ENCODE measurements at places on chromosomes 7 and 10. TPM values are rescaled to one million over a fixed set of nuclear protein-coding genes. Genes with fewer than 3 reads are reported as not detected.

GRCh38 chr10:38072552-38072951 is 21.6 kb upstream of the ZNF37A start:
- no peak for DNase-seq

- DNase-seq = no peak
These were observed 227.6 kb upstream of the IMMP2L start for GRCh38 chr7:111789870-111790269.

- no peak for DNase-seq
These were observed 14.2 kb upstream of the TMEM254 start for GRCh38 chr10:80064120-80064886.

GRCh38 chr10:131021246-131021895 is 290.1 kb downstream of the TCERG1L start:
- DNase-seq = no peak

- DNase-seq = no peak
These were observed 312 bp downstream of the PDCD11 start for GRCh38 chr10:103396789-103397087.

DNA sequence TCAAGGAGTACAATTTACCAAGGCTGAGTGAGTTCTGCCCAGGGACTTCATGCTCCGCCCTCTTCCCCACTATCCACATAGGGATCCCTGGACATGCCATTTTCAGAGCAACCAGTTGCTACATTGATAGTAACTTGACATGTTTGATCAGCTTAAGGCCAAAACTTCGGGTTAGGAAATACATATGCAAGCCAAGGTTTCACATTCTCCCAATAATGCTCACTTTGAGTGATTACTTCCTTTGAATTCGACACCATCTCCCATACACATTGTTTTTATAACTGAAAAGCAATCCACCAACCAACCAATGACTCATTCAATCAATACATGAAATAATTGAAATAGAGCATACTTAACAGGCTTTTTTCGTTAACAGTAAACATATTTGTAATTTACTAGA is 137.9 kb downstream of the GLI3 start:
- DNase-seq = no peak

KCNH2 gene
- 0.87 TPM for total RNA-seq

DNA sequence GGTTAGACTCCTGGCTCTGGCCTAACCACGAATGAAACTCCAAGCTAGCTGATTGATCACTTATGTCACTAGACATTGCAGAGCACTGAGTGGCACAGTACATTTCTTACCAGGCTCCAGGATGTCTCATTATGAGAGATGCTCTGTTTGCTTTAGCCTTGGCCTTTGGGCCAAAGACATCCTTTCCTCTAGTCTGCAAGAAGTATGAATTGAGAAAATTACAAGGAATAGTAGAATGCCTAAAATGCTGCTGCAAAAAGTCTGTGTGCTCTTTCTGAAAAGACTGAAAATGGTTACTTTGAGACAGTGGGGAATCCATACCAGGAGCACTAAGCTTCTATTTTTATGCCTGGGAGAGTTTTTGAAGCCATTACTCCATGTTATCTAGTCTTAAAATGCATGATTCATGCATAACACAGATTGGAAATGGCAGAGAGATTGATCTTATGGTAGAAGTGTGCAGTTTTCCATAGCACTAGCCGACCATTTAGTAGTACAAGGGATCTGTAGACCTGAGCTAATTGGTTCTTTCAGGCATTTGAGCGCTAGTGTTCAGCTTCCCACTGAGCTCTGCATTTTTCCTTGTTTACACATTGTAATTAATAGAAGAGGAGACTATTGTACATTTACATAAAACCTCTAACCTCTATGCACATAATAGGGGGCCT is 303.8 kb downstream of the PRKG1 start:
- DNase-seq = no peak

GRCh38 chr7:38881947-38882684 is 26.9 kb downstream of the VPS41 start:
- no peak for DNase-seq

- no peak for DNase-seq
These were observed 468.6 kb upstream of the ZMIZ1 start for GRCh38 chr10:78600121-78600665.

DNA sequence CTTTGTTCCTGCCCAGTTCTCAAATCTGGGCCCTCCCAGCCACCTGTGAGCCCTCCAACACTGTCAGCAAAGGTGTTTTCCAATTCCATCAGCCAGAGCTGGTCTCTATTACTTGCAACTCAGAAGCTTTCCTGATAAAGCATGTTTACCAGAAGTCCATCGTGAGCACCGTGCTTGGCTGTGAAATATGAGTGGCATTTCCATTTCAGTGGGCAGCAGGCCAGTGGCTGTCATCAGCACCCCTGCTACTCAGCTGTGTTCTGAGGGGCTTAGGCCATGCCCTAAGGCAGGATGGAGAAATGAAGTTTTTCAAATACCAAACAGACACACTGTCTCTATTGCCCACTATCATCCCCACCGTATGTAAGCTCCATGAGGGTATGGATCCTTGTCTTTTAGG is 12.7 kb upstream of the BNIP3 start:
- DNase-seq = no peak

GRCh38 chr7:103388469-103389140 is 41.2 kb downstream of the PSMC2 start:
- DNase-seq = no peak

DNA sequence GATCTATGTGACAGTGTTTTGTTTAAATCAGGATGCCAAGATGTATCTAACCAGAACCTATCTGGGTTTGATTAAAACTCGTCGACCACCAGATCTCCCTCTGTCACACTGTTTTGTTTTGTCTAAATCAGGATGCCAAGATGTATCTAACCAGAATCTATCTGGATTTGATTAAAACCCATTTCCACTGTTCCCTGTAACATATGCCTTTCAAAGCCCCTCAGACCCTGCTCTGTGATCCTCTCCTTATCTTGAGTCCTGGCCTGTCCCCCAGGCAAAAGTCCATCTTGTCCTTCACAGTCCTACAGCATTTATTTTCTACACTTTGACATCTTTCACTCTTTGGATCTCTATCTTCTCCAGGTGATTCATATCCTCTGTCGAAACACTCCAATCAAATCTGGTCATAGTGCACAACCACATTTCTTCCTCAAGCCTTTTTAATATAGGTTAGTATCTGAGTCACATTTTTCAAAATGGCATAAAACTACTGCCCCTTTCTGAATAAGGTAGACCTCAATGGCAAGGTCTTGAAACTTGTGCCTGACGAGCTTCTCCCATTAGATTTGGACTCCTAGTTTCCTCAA is 32.5 kb downstream of the ERLIN1 start:
- no peak for DNase-seq

DNA sequence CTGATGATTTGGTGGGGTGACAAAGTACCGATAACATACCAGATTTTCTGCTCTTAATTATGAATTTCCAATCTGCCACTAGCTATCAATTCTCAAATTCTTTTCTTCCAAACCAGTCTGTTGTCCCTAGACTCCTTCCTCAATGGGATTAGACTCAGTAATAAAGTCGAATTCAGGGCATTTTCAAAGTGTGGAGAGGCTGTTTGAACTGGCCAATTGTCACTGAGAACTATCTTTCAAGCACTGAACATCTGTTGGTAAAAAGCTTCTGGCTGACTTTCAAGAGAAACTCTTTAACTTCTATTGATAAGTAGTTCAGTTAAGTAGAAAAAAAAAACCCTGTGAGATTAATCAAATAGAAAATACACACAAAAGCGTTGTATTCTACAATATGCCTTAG is 108.9 kb downstream of the SAMD9 start:
- no peak for DNase-seq

HOXA3 gene
- total RNA-seq = 6.1 TPM

DNA sequence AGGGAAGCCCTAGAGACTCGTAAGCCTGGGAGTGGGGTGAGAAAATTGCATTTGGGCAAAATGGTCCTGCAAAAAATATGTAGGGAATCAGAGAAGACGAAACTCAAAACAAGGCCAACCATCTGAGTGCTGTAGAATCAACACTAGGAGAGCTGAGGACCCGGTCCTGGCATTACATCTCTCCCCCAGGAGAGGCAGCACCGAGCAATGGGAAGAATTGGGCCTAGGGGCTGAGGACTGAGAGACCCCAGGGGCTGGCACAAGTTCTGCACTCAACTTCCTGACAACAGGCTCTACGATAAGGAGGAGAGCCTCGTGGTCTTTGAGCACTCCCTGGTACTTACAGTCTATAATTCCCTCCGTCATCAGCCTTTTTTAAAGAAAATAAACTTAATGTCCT is 47.6 kb downstream of the BPGM start:
- no peak for DNase-seq

GRCh38 chr10:78997635-78998618 is 70.8 kb upstream of the ZMIZ1 start:
- no peak for DNase-seq

DNA sequence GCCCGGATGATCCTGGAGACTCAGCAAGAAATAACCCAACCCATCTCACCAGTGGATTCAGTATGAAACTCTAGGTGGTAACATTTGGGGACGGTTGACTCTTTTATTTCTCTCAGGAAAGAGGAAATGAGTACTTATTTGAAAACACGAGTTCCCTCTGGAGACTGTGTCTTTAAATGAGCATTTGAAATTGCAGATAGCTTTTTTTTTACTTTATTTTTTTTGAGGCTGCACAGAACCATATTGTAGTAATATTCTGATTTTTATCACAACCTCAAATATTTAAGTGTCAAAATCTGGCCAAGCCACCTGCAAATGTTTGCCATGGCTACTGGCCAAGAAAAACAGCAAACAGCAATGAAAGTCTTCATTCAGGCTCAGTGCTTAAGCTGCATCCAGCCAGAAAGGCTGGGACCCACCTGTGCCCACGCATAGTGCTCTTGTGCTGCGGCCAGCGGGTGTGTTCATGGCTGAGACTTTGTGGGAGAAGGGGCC is 160.8 kb downstream of the CREB5 start:
- DNase-seq = no peak

DNA sequence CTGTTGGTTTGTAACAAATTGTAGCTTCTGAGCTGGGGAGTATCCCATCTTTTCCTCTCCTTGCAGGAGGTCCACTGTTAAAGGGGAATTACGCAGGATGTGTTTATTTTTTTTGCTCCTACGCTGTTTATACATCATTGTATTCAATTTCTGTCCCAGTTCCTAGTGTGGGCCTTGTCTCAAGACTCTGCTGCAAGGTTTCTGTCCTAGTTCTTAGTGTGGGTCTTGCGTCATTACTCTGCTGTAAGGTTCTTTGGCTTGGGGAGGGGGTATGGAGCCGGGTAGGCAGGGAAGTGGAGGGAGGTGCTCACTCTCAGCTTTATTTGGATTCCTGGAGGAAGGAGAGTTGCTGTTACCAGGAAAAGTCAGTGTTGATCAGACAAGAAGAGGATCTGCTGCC is 64.0 kb upstream of the TRIM8 start:
- DNase-seq = no peak

DNA sequence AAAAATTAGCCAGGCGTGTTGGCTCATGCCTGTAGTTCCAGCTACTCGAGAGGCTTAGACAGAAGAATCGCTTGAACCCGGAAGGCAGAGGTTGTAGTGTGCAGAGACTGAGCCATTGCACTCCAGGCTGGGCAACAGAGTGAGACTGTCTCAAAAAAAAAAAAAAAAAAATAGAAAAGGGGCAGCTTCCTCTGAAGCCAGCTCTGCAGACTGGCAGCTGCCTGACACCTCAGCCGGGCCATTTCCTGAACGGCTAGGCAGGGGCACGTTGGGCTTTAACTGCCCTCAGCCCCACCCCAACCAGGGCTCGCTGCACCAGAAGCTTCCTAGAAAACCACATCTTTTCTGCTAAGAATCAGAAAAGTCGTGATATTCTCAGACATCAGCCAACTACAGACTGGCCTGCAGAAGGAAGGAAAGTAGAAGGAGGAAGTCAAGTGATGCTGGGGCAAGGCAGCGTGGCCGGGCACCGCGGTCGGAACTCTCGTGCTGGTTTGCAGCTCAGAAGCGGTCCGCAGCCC is 38.0 kb downstream of the PRKAG2 start:
- DNase-seq = no peak

DNA sequence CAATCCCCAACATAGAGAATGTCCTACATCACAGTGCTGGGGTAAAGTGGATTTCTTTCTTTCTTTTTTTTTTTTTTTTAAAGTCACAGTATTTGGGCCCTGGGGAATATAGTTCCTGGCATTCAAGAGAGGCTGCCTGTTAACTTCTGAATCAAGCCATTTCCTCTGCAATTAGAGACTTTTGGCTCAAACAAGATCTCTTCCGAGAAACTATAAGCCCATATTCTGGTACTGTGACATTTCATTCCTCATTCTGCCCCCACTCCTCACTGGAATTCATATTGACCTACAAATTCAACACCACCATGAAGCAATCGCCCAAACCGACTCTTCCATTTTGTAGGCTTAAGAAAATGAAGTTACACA is 187.4 kb downstream of the PHTF2 start:
- DNase-seq = no peak

DNA sequence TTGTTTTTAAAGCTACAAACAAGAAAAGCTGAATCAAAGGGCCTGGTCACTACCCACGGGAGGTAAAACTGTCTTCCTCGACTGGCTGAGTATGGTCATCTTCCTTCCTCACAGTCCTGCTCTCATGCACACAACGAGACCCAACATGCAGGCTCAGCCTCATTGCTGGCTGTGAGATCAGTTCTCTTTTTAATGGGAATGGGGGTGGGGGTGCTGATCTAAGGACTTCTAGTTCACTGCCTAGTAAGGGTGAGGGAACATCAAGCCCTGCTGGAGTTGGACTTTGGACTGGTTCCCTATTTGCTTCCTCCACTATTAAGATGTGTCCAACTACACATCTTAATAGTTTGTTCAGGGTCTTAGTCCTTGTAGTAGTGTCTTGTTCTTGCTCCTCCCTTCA is 48.2 kb downstream of the ABCB4 start:
- DNase-seq = no peak

GRCh38 chr7:123916240-123916724 is 8.8 kb upstream of the SPAM1 start:
- DNase-seq = no peak

NEUROG3 gene
- not detected for total RNA-seq

GRCh38 chr7:47508389-47509380 is 73.2 kb downstream of the TNS3 start:
- DNase-seq = no peak

DNA sequence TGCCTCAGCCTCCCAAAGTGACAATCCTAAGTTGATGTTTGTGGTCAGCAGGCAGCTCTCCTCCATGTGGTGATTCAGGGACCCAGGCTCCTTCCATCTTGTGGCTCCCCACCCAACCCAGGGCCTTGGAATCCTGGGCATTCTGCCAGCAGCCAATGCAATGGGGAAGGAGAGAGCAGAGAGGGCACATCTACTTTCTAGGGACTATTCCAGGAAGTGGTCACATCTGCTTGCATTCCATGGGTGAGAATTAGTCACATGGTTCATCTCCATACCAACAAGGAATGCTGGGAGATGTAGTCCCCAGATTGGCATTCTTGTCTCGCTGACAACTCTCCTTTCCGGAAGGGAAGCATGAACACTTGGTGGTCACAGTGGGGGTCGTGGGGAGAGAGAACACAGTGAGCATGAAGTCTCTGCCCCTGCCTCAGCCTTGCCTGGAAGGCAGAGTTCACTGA is 9.9 kb upstream of the SRRM3 start:
- DNase-seq = no peak

GRCh38 chr7:44748948-44749731 is 493 bp downstream of the ZMIZ2 start:
- no peak for DNase-seq

KCNMA1 gene
- total RNA-seq = 11.4 TPM

ABCC2 gene
- total RNA-seq = 0.70 TPM

- no peak for DNase-seq
These were observed 141.9 kb upstream of the PRSS1 start for GRCh38 chr7:142607351-142607750.
